ENCODE measurements at places on chromosomes 11 and 22.

- DNase-seq = no peak
These were observed 8.9 kb downstream of the APOBEC3A start for GRCh38 chr22:38966380-38966702.

- no peak for DNase-seq
These were observed 84.2 kb downstream of the FBXO7 start for GRCh38 chr22:32558681-32559355.

GRCh38 chr11:12461516-12461915 is 84.1 kb downstream of the PARVA start:
- no peak for DNase-seq

DNA sequence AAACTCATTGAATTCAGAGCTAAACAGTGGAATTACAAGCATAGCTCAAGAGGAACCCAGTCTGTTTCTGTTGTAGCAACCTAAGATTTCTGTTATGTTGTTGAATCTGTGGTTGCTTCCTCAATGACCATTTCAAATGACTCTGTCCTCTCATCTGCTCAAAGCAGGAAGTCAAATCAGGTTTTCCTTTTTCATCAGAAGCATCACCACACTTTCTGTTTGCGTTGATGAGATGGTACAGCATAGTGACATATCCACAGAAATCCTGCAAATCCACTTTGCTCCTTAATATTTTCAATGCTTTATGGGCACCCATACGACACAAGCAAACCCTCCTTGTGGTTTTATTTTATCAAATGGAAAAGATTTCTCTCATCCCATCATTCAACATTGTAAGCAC is 12.6 kb upstream of the UCP2 start:
- DNase-seq = no peak

- no peak for DNase-seq
These were observed 68.2 kb upstream of the B3GAT1 start for GRCh38 chr11:134480136-134480712.

GRCh38 chr11:42003801-42004200 is 544.3 kb upstream of the LRRC4C start:
- DNase-seq = no peak
